Stimulated activated CD4-positive, alpha-beta T cell treated with anti-CD3 and anti-CD28 coated beads, TNF-alpha, amount 100 ng/mL, for 4 hours (primary cell): ENCODE measurements at places on chromosomes 12 and 14.

DNA sequence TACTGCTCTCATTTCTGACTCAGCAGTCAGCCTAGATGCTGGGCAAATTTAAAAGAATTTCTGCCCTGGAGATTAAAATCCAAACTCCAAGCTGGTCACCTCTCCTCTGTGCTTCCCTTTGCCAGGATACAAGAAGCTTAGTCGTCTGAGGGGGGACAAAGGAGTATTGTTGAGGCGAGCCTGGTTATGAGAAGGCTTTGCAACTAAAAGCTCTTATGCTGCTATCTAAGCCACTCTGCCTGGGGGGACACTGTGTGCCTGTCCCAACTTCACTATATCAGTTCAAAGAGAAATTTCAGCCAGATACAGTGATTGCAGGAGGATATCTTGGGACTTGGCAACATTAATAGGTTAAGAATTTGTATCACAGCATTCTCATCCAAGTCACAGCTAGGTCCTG is 10.8 kb upstream of the PLEKHH1 start:
- DNase-seq = no peak

GRCh38 chr14:99255621-99256482 is 16.1 kb downstream of the BCL11B start:
- no peak for DNase-seq

GRCh38 chr12:50018154-50018553 is 7.1 kb downstream of the RACGAP1 start:
- no peak for DNase-seq

DNA sequence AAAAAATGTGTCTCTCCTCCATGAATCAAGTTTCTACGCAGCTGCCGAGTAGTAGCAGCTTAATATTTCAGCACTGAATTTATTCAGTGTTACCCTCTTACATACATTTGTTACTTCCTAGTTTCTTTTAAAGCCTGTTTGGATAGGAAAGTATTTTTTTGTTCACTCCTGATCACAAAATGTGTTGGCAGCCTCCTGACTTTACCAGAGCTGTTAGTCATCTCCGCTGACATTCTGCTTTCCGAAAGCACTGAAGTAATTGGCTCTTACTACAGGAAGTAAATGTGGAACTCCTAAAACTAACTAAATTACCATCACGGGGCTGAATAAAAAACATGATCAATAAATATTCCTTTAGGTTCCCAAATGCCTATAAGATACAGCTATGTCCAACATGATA is 225.5 kb downstream of the EPS8 start:
- no peak for DNase-seq

DNA sequence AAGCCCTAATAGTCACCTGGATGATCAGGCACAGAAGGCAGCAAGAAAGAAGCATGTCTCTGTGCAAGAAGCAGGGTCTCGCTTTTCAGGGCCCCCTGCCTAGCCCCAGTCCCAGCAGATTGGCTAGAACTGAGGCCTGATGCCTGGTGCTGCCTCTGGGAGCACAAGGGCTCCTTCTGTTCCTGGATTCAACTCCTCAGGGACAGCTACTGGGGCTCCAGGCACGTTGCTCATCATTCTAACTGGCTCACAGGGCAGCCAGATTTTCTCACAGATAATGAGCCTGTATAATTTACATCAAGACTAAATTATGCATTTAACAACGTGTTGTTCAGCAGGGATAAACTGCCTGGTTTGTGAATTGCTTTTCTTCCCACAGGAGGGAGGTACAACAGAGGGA is 106.5 kb upstream of the PLXNC1 start:
- no peak for DNase-seq

DNA sequence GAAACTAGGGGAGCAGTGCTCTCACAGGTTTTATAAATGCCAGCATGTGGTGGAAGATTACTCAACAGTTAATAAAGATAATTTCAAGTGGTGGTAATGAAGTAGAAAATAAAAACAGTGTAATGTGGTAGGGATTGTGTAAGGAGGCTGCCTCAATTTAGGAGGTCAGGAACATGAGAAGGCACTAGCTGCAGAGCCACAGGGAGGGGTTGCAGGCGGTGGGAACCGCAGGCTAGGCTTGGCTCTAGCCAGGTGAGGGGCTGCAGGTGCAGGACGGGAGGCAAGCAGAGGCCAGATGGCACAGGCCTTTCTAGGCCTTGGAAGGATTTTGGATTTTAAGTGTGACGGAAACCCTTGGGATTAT is 768 bp downstream of the METTL25 start:
- no peak for DNase-seq

GRCh38 chr12:18683327-18684013 is 54.3 kb downstream of the PLCZ1 start:
- no peak for DNase-seq

- no peak for DNase-seq
Observed at GRCh38 chr12:51662728-51663154, 71.7 kb downstream of the SCN8A start.

GRCh38 chr12:79959484-79959883 is 24.6 kb upstream of the PPP1R12A start:
- DNase-seq = no peak

DNA sequence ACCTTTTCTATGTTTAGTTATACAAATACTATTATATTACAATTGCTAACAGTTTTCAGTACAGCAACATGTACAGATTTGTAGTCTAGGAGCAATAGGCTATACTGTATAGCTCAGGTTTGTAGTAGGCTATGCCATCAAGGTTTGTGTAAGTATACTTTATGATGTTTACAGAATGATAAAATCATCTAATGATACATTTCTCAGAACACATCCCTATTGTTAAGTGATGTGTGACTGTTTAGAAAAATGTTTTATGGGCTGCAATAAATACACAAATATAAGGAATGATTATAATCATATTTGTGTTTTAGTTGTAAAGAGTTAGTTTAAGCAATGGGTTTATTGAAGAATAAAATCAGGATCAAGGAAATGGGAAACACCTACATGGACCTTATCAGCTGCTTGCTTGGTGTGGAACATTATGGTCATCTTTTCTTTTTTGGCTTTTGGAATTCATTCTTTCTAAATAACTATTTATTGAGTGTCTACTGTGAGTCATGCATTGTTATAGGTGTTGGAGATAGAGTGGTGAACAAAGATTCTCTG is 24.5 kb upstream of the FBXO33 start:
- no peak for DNase-seq

GRCh38 chr12:70002097-70002911 is 177.3 kb downstream of the MYRFL start:
- DNase-seq = no peak

DNA sequence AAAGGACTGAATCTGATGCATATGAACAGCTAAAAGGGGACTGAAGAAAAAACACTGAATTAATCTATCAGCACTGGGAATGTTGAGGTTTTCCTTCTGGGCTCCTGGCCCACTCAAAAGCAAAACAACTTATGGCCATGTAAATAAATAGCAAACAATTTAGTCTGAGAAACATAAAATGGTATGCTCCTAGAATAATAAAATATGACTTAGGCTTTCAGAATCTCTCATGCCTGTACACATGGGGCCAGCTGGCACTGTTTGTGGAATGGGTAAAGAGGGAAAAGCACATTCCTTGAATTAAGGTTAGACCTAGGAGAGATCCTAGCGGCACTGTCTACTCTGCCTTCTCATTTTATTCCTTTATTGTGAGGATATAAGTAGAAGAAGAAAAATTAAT is 6.2 kb downstream of the KLHDC2 start:
- DNase-seq = no peak

DNA sequence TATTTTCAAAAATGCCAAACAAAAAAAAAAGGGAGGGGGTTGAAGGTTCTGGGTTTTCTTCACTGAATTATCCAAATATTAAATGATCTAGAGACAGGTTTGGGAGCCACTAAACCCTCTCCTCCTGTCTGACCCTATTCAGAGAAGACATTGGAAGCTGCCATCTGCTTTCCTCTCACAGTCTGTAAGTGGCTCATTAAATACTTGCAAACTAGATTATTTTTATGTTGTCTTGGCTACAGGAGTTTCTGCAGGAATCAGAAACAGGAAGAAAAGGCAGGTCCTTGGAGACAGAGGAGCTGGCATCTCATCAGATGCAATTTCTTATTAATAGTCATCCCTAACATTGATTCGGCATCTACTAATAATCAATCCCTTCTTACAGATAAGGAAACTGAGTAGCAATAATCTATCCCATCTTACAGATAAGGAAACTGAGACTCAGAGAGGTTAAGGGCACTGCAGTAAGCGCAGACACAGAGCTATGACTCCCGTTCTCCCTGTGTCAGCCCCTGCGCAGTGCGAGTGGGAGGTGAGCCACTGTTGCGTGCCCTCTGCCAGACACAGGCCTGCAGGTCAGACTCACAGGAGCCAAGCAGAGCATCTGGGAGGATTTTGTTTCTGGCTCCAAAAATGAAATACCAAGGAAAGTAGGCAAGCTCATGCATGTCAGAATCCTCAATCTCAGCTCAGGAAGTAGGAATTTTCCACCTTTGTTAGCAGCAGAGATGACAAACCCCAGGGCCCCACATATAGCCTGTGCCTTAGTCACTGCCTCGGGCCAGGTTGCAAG is 11.0 kb downstream of the BDKRB2 start:
- DNase-seq = no peak

GRCh38 chr12:84843593-84844144 is 68.9 kb downstream of the SLC6A15 start:
- DNase-seq = no peak

- DNase-seq = no peak
Observed at GRCh38 chr12:119659289-119659897, 8.5 kb upstream of the PRKAB1 start.

DNA sequence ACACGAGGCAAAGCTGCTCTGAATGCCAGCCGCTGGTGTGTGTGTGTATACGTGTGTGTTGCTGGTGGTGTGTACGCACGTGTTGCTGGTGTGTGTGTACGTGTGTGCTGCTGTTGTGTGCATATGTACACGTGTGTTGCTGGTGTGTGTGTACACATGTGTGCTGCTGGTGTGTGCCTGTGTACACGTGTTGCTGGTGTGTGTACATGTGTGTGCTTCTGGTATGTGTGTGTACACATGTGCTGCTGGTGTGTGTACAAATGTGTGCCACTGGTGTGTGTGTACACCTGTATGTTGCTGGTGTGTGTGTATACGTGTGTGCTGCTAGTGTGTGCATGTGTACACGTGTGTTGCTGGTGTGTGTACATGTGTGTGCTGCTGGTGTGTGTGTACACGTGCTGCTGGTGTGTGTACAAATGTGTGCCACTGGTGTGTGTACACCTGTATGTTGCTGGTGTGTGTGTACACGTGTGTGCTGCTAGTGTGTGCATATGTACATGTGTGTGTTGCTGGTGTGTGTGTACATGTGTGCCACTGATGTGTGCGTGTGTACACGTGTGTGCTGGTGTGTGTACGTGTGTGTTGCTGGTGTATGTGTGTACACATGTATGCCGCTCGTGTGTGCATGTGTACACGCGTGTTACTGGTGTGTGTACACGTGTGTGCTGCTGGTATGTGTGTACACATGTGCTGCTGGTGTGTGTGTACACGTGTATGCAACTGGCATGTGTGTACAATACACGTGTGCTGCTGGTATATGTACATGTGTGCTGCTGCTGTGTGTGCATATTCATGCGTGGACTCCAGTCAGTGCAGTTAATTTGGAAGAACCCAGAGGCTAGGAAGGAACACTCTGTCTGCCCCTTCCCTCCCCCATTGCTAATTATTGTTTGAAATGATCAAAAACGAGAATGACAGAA is 47.2 kb downstream of the CACNA2D4 start:
- DNase-seq = no peak

DNA sequence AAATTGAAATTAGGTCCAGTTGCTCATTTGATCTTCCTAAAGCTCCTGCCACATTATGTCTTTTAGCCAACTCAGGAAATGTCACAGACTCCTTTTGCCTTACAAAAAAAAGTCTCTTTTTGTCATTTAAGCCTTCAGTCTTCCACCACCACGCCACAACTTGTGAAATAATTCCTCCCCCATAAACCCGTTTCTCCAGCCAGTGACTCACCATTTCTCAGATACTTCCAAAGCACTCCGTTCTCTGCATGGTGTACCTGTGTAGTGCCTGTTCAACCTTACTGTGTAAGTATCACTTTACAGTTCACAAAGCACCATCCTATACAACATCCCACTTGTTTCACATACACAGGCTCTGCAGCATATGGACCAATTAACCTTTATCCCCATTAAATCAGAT is 139.5 kb upstream of the AEBP2 start:
- DNase-seq = no peak

GRCh38 chr12:116277467-116278278 is at the start of gene MED13L:
Gene MED13L (minus strand): TSS chr12:116277693. CDS start chr12:116277131, 562 bp downstream.
- DNase-seq = peak; percentile 86

DNA sequence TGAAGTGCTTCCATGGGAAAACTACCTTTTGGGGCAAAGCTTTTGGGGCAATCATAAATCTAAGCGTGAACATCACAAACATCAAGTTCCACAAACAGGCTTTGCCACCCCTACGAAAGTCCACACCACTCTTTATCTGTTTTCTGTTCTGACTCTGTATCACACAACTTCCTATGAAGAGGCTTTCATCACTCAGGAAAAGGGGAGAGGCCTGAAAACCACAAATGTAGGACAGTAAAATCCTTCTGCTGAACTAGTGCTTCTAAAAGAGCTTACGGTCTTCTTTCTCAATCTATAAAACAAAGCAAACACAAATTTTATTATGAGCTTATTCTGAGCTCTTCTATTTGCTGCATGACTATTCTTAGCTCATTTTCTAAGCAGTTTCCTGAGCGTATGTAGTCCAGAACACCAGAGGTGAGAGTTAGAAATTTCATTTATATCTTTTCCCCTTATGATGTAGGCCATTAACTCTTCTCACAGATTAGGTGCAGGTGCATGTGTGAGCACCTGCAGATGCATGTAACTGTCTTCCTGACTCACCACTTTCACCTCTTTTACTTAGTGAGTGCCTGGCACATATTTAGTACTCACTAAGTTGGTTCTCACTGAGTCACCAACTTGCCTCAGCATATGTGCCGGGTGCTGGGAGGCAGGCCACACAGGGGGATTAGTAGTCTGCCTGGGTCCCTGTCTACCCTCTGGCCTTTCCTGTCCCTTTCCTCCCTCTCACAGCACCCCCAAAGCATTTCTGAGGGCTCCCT is 32.9 kb upstream of the SYCP3 start:
- no peak for DNase-seq

DNA sequence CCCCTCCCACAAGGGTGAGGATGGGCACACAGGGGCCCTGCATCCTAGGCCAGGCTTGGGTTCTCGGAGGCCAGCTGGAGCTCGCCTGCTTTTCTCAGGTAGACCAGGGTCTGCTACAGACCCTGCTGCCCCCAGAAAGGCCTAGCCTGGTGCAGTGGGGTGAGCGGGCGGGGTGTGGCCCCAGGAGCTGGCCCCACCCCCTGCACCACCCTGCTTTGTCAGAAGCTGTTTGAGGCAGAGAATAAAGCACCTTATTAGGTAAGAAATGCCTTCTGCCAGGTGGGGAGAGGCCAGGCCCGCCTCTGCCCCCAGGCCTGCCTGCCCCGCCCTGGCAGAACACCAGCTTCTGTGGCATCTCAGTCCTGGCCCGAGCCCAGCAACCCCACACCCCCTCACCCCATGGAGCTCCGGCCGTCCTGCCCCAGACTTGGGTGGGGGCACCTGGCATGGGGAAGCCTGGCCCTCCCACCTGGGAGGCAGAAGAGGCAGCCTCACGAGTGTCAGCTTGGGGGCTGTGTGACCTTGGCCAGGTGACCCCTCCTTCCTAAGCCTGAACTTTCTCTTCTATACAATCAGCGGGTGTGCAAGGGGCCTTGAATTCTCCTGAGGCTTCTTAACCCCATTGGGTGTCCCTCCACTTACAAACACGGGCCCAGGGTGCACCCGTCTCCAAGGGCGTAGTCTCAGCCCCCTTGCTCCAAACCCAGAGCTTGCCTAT is 43.2 kb downstream of the KRT80 start:
- DNase-seq = no peak
